ENCODE measurements at places on chromosomes 1 and 21.

DNA sequence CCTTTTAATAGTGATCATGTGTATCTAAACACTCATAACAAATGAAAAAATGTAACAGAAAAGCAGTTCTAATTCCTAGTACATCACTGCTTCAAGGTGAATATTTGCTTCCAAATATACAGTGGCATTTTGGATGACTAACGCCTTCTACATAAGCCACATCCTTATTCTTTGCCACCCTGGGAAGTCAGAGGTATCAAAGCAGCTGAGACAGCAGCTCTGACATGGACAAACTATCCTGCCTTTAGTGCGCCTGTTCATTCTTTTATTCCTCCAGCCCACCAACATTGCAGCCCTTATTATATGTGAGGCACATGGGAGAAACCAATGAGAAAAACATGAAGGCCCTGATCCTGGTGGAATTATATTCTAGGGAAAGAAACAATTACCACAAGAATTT, 183.0 kb downstream of the APP start:
- DNase-seq, result no peak

DNA sequence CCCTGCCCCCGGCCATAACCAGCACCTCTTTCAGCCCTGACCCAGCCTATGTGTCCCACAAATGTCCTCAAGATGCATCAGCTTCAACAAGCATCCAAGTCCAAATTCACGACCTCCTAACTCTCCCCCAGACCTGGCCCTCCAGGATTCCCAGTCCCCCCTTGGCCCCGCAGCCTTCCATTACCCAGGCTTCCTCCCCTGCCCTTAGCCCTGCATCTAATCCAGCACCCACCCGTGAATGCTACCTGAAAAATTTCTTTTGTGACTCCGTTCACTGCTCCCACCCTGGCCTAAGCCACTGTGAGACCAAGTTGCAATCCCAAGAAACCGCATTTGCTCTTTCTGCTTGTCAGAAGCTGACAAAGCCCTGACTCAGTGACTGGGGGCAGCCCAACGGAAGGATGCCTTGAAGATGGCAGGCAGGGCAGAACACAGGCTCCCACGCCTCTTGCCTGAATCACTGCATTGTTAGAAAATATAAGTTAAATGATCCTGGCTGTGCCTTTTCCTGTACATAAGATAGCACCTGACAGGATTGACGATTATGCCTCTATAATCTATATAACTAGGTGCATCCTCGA, 939 bp upstream of the MFAP2 start:
- no peak for DNase-seq

DNA sequence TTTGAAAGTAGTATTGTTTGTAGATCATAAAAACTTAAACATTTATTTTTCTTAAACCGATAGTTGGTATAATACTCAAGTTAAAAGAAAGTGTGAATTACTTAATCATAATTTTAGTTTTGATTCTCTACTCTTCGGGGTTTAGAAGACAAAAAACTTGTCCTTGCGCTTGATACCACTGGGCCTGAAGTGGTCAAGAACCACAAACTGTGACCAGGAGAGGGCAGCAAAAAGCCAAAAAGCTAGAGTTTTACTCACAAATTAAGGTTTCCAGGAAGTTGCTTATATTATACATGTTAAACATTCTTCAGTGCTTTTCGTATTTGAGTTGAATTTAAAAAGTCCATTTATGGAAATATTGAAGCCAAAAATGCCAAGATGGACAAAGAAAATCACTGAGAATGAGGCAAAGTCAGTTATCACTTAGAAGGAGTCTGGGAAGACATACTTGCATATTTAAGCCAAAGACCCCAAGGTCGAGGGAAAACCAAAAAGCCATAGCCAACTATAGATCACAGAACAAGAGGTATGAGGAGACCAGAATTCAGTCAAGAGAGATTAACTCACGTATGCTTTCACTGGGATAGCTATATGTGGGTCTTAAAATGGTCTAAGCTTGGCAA, 34.2 kb downstream of the EFCAB7 start:
- DNase-seq, result no peak

- DNase-seq, result peak; percentile 73
Measured at GRCh38 chr1:168145184-168146159, 8.7 kb upstream of the GPR161 start.

- DNase-seq, result peak; percentile 82
Measured at GRCh38 chr1:2300851-2301606, 72.9 kb downstream of the SKI start.

DNA sequence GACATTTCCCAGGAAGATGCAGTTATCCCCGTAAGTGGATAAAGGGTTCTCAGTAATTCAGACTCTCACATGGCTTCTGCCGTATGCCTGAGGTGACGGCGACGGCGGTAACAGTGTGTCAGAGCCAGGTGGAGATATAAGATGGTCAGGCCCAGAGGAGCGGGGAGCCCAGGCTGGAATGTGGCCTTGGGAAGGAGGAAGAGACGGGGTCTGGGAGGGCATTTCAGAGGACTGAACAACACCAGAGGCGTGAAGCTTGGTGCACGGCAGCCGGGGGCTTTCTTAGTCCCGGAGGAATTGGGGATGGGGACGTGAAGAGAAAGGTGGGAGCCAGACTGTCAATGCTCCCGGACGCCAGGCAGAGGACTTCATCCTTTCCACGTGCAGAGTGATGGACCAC, 1.0 kb downstream of the RER1 start:
- DNase-seq, result no peak

DNA sequence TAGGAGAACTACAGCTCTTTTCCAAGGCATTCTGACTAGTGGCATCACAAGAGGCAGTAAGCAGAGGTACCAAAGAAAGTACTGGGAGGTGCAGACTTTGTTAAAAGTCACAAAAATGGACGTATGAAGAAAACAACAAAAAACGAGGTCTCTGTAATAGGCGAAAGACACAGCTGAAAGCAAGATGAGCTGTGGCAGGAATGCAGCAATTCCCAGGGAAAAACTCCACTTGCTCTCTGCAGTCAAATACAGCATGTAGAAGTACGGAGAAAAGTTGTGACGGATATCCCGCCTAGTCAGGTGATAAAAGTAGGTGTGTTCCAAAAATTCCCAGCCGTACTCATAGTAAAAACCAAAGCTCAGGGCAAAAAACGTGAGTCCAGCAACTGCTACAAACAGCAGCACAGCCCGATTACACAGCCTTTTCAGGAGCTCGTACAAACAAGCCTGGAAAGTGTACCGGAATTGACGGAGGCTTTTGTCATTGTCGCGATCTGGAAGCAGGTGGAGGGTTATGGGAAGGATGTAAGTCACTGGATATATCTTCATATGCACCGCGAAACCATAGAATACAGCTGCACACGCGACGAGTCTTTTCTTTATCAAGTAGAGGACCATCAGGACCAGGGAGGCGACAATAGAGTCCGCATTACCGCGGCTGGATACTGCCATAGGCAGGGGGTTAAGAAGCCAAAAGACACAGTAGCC, 979 bp downstream of the PIGM start:
- DNase-seq, result no peak

DNA sequence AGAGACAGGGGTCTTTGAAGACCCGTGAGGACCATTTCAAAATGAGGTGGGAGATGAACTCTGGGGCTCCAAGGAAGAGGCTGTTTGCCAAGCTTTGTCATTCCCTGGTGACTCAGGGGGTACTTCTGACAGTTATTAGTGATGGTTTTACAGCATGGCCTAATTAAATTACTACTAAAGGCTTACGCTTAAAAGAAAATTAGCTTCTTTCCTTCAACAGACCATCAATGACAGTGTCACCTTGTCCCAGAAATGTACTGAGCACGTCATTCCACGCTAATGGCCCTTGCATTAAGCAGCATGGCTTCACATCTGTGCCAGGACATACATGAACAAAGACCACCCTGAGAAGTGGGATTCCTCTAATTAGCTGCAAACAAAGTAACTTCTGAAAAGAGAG, 5.1 kb upstream of the UTS2 start:
- no peak for DNase-seq

GRCh38 chr1:153608742-153609584, 4.0 kb downstream of the S100A16 start:
- DNase-seq, result no peak

GRCh38 chr1:205950280-205950679, 7.0 kb upstream of the SLC26A9 start:
- DNase-seq, result no peak

- no peak for DNase-seq
Measured at GRCh38 chr1:204438628-204439027, 27.0 kb upstream of the PPP1R15B start.

DNA sequence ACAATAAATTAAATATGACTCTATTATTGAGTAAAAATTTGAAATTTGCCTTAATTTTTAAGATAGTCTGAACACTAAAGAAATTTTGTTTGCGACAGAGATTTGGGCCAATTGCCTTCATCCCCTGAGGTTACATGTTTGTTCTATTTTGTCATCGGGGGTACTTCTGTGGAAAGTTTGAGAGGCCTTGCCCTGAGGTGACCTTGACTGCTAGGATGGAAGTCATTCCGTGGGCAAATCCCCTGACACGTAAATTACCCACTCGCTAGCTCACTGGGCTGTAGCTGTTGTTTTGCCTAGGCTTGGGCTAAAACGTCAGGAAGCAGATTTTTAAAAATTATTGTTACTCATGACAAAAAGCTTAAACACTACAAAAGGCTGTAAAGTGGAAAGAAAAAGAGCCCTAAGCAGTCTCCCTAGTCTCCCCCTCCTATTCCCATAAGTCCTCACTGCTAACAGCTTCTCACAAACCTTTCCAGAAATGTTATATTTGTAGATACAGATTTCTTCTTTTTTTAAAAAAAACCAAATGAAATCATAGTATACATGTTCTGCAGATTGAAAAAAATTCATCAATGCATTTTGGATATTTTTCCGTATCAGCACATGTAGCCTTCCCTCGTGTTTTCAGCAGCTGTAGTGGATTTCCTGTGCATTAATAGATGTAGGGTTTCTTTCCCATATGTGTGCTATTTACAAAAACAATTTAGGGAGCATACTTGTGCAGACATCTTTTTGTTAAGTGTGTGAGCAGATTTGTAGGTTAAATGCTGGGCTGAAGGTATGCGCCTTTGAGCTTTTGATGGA, 142.7 kb downstream of the MRPS6 start:
- DNase-seq, result no peak

DNA sequence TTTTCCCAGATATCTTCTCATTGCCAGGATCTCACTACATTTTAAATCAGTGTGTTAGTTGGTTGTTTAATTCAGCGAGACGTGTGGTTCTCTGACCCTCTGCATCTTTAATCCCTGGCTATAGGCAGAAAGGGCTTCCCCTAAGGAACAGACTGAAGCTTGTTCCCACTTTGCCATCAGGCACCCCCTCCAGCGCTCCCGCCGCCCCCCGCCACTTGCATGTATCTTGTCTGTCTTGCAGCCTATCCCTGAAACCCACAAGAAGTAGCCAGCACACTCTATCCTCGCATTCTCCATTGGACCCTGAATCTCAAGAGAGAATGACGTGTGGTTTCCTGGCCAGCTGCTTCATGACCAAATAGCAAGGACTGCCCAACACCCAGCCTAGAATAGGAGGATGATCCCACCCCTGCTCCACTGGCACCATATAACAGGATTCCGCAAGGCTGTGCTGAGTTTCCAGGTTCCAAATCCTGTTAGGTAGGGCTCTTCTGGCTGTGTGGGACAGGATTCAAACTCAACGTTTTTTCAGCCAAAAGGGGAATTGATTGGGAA, 7.8 kb downstream of the CLDN19 start:
- no peak for DNase-seq

- DNase-seq, result no peak
Measured at GRCh38 chr1:116408803-116409720, 36.0 kb downstream of the ATP1A1 start.

- DNase-seq, result no peak
Measured at GRCh38 chr21:42653231-42654061, at the start of gene PDE9A. Gene PDE9A, plus strand, starts transcription at chr21:42653621. Its CDS starts 194 bp downstream, at chr21:42653815.

- DNase-seq, result no peak
Measured at GRCh38 chr1:109341944-109342930, 35.4 kb upstream of the MYBPHL start.

- DNase-seq, result no peak
Measured at GRCh38 chr1:245677461-245678240, 522.9 kb downstream of the KIF26B start.

DNA sequence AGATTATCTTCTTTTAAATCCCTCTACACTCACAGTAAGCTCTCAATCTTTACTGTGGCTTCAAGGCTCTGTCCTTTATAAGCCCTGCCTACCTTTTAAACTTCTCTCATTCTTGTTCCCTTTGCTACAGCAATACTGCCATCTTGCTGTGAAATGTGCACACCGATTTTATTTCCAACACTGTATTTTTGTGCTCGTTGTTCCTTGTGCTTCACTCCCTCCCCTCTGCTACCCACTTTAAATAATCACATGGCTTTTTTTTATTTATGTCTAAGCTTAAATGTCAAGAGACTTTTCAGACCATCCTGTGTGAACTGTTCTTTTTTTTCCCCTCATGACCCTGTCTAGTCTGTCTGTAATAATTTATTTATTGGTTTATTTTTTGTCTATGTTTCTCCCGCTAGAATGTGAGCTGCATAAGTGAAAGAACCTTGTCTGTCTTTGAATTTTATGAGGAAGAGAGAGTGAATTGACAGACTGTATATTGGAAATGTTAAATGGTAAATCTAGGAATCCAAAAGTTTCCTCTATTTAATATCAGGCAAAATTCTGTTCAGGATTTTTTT, 45.7 kb downstream of the ABCD3 start:
- DNase-seq, result no peak

- DNase-seq, result no peak
Measured at GRCh38 chr1:223700942-223701637, 11.2 kb upstream of the CAPN2 start.

DNA sequence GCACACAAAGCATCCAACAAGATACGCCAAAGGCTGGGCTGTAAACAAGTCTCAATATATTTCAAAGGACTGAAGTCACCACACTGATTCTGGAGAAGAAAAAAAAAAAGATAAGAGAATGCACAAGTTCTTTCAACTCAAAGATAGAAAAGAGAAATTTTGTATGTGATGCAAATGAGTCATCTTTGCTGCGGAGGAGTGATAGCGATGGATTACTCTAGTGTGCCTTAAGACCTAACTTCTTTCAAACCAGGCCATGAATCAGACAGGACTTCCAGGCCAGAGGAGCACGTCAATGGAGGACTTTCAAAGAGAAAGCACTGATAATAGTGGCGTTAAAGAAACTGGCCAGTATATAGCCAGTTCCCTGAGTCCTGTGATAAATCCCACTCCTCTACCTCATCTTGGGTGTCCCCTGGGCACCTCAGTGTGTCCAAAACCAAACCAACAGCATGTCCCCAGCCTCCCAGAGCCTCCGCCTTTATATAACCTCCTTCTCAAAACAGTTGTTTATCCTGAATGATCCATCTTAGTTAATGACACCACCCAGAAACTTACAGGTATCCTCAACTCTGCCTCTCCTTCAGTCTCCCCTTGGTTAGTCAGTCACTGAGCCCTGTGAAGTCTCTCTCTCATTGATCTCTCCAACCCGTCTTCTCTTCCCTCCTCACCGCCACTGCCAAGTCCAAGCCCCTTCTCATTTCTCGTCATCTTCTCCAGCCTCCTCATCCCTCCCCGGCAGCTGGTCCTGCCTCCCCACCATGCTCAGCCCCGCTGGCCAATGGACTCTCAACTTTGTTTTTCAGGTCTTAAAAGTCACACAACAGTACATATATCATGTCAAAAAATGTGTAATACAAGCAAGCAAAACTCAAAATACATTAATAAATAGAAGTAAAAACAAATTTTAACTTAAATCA, 47.2 kb upstream of the IFFO2 start:
- DNase-seq, result no peak
